Fibroblast of the aortic adventitia (primary cell): ENCODE measurements at places on chromosomes 3 and 15. TPM values are rescaled to one million over a fixed set of nuclear protein-coding genes. Genes with fewer than 3 reads are reported as not detected.

GRCh38 chr15:69093127-69093526 lies 67.3 kb upstream of the GLCE start:
- no peak for DNase-seq

DNA sequence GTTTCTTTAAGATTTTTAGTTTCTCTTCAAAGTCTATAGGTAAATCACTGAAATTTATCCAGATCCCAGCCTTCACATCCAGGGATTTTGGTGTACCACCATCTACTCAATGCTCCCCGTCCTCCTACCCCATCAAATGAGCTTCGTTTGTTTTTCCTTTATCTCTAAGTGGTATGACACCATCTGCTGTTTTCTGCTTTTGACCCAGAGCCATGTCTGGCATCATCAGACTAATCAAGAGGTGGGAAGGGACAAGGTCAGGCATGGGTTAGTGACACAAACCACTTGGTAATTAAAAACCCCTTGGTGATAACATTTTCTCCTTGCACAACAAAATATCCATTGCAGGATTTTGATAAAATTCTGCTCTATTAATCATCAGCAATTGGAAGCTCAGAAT lies 92.7 kb upstream of the GOLGA8J start:
- no peak for DNase-seq

GRCh38 chr15:58378241-58379085 lies 53.3 kb upstream of the LIPC start:
- peak; percentile 38 for DNase-seq

- DNase-seq: no peak
These were observed 116.7 kb upstream of the NEO1 start for GRCh38 chr15:72935521-72935920.

DNA sequence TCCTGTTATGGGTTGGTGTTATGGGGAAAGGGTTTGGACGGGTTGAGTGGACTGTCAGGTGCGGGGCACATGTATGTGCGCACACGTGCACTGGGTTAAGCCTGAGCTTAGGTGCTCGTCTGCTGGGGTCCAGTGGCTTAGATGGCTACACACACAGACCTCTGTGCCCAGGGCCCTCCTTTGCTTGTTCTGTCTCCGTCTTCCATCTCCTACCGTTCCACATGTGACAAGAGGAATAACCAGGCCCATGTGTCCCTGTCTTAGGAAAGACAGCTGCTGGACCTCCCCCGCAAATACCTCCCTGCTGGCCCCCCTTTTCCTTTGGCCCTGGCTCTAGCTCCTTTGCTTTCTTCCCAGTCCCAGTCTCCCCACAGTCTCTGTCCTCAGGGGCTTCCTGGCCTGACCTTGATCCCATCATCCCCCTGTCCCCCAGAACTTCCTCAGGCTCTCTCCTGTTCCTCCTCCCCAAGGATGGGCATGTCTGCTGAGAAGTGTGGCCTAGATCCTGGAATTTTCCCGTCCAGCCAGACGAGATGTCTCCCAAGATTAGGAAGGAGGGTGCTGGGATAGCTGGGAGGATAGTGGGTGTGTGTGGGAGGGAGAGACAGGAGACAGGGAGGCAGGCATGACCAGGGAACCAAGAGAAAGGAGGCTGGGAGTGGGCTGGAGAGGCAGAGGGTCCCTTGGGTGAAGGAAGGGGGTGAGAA lies 797 bp upstream of the THPO start:
- DNase-seq: no peak

GRCh38 chr3:178525251-178525650 lies 11.0 kb upstream of the KCNMB2 start:
- DNase-seq: peak; percentile 1

DNA sequence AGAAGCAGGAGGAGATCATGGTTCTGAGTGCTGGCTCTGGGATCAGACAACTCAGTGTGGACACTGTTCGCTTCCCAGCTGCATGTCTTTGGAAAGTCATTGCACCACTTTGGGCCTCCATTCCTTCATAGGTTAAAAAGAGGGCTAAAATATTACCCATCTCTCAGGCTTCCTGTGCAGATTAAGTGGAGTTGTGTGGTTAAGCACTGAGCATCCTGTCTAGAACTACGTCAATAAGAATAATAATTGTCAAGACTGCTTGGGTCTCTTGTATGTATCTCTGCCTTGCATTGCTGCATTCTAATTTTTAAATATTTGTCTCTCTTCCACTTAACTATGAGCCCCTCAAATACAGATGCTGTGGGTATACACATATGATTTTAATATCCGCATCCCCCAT lies 22.3 kb downstream of the CFAP161 start:
- DNase-seq: no peak

GRCh38 chr3:12186515-12187286 lies 28.0 kb upstream of the TIMP4 start:
- no peak for DNase-seq

DNA sequence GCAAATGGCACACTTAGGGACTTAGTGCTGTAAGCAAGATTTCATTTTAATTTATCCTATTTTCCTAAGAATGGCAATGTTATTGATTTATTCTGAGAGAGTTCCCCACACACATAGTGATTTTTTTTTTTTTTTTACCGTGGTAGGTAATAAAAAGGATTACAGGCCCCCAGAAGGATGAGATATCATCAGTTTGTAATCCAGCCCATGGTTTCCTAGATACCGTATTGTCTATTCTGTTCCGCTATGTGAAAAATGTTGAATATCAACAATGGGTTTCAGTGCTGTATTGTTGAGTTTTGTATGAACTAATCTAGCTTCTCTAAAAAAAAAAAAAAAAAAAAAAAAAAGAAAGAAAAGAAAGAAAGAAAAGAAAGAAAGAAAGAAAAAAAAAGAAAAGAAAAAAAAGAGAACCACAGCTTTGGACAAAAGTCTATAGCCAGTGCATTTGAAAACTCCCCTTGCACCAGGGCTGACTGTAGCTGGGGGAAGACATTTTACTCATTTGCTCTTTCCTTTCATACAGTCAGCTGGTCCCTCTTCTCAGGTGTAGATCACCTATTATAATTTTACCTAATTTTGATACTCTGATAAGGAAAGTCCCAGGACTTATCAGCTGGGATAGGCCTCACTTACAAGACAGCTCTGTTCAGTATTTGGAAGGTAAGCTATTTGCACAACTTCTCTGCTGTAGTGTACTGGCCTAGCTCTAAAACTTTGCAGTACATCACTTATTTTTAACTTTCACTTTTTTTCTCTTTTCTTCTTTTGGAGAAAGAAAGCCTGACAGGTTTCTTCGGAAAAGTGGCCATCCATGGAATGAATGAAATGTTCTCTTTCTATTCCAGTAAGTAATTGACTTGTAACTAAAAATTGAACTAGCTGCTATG lies 101.4 kb upstream of the SOX2 start:
- DNase-seq: no peak

GRCh38 chr3:25689226-25689625 lies 24.5 kb upstream of the TOP2B start:
- DNase-seq: peak; percentile 16

DNA sequence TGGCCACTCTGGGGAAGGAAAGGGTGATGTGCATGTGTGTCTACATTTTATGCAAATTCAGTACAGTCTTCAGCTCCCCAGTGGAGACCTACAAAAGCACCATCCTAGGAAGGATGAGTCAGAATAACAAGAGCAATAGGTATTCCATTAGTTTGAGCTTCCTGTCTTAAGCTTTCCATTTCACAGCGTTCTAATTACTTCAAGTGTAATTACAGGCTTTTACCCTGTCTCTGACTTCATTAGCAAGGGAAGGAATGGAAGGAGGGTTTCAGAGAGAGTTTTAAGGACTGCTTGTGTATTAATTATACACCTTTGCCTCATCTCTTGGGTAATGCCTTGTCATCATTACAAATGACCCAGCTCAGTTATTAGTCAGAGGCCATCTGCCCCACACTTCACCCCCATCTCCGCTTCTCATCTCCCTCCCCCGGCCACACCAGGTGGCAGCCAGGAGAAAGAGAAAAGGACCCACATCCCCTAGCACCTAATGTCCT lies 202.8 kb upstream of the MRPL3 start:
- DNase-seq: no peak

DNA sequence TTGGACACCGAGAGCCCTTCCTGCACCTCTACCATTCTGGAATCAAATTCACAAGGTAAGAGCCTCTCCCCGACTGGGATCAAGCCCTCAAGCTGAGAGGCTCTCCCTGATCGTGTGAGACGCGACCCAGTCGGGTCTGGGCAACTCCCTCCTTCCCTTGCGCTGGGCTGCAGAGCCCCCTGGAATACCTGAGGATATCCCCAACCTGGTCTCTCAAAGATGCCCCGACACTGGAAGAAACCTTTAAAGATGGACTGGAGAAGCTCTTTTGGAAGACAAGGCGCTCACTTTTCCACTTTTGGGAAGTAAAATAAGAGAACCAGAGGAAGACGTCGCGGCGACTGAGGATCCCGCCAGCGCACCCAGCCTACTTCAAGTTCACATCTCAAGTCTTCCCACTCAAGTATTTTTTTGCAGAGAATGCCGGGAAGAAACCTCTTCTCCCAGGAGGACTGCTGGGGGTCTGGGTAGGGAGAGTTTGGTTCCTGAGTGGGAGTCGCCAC lies 33.8 kb downstream of the ZIC4 start:
- DNase-seq: no peak

- DNase-seq: no peak
These were observed 116.8 kb upstream of the SKOR1 start for GRCh38 chr15:67708500-67708899.

- no peak for DNase-seq
These were observed 29.5 kb upstream of the FAM3D start for GRCh38 chr3:58696093-58696492.

GRCh38 chr15:52493968-52494367 lies 34.7 kb downstream of the MYO5A start:
- no peak for DNase-seq

DNA sequence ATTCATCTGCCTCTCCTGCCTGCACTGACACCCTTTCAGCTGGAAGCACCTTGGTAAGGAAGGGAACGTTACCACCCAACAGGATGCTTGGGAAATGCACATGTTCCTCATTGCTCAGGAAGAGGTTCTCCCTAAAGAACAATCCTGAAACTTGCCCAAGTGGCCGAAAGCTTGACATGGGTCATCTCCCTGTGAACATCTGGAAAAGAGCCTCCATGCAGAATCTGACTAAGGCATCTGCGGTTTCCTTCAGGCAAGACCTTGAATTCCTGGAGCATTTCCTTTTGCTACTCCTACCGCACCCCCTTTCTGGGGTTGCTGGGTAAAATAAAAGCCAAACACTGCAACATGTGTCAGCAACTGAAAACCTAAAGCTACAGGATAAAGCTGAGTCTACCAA lies 68.7 kb upstream of the SNRK start:
- DNase-seq: no peak

DNA sequence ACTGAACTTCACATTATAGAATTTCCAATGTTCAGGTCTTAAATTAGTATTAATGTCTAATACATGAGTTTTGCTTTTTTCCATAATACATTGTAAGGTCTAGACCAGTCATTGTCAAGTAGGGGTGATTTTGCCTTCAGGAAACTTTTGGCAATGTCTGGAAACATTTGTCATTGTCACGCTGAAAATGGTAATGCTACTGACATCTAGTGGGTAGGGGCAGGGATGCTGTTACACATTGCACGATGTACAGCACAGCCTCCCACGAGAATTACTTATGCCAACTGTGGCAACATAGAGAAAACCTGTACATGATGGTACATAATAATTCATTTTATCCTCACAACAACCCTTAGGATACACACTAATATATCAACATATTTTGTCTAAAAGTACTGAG lies 384.1 kb downstream of the CADM2 start:
- DNase-seq: no peak

DNA sequence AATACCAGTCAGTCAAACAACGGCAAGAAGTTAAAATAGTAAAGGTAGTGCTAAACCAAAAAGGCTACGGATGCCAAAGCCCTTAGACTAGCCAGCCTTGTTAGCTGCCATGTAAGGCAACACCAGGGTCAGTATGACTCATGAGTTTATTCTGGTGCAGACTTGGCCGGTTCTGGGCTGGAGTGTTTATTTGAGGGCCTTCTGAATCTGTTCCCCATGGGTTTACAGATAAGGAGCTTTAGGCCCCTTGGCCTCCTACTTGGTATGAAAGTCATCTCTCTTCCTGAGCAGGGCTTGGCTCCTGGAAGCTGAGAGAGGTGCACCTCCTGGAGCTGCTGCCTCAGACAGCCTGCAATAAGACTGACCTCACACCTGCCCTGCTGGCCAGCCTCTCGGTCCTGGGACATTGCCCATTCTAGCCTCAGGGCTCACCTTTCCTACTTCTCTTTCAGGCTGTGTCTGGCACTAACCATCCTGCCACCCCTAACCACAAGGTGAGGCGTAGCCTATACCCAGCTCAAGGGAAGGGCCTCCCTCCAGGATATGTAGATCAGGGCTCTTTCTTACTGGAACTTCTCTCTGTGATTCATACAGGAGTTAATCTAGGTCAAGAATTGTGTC lies 10.4 kb upstream of the RTP1 start:
- DNase-seq: peak; percentile 96

DNA sequence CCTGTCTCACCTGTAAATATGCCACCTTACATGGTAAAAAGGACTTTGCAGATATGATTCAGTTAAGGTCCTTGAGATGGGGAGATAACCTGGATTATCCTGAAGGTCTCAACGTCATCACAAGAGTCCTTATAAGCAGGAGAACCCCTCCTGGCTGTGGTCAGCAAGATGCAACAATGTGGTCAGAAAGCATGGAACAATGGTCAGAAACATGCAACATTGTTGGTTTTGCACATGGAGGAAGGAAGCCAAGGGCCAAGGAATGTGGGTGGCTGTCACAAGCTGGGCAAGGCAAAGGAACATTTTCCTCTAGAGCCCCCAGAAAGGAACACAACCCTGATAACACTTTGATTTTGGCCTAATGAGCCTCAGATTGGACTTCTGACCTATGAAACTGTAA lies 9.4 kb upstream of the SUMF1 start:
- no peak for DNase-seq

DNA sequence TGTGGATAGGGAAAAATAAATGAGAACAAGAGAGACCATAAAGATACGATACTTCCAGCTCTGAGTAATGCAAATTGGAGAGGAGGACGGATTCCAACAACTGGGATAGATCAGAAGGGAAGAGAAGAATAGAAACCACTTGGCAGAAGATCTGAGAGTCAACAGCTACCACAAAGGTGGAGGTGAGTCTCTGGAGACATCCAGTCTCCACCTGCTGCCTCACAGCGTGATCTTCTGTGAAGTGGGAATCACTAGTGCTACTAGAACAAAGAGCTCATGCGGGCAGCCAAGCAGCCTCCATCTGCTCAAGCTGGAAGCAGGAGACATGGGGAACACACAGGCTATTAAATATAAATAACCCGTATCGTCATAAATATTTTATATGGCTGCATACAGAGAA lies 558.5 kb upstream of the CFAP20DC start:
- DNase-seq: no peak

DNA sequence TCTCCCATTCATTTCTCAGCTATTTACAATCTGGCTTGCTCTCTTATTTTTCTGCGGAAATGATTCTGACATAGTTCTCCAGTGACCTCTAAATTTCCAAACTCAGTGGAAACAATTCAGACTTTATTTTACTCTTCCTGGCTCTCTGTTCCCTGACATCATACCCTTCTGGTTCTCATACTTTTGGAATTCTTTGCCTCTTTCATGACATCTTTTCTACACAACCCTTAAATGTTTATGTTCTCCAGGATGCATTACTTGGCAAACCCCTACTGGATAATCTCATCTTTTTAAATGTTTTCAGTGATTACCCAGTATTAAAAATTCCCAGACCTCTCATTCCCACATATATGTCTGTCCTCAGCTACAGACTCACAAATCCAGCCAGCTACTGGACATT lies 23.9 kb upstream of the PLSCR4 start:
- peak; percentile 98 for DNase-seq

- peak; percentile 59 for DNase-seq
These were observed 72.2 kb downstream of the ATP8B4 start for GRCh38 chr15:50046867-50047266.

ZNF80 gene
- total RNA-seq: not detected in 2 replicates

SLC9A9 gene
- 23.8 and 32.8 TPM in 2 replicates for total RNA-seq

HDC gene
- not detected in 2 replicates for total RNA-seq

GAP43 gene
- total RNA-seq: 3.4 and 16.4 TPM in 2 replicates

GRAMD2A gene
- total RNA-seq: 0.33 and 0.63 TPM in 2 replicates

GOLGA8T gene
- total RNA-seq: not detected in 2 replicates
